ENCODE measurements at places on chromosomes 2 and 18.

DNA sequence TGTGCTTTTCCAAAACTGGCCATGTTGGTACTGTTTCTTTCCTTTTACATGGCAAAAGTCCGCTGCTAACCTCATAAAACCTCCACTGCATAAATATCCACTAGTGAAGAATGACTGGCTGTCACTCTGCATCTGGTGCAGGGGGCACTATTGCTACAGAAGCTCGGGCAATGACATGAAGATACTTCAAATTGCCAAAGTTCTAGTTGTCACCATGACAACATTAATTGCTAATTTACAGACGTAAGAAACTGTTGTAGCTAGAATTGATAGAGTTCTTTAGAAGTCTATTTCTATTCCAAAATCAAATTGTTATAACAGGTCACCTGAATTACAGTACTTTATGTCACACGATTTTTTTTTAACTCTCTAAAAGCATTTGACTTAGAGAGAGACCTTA, 845 bp downstream of the CFAP210 start:
- no peak for DNase-seq

DNA sequence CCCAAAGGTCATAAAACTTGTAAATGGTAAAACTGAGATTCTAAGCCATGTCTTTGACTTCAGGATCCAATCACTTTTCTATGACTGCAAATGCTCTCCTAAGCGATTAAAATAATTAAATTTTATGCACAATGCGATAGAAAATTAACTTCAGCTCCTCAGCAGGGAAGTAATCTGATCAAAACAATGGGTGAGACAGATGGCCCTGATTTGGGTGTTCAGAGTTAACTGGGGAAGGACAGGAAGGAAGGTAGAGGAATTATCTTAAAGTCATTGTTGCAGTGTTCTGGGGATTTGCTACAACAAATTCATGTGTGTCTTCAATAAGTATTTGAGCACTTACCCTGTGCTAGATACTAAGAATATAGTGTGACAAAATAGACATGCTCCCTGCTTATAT, 446.0 kb upstream of the MEX3C start:
- DNase-seq = no peak

DNA sequence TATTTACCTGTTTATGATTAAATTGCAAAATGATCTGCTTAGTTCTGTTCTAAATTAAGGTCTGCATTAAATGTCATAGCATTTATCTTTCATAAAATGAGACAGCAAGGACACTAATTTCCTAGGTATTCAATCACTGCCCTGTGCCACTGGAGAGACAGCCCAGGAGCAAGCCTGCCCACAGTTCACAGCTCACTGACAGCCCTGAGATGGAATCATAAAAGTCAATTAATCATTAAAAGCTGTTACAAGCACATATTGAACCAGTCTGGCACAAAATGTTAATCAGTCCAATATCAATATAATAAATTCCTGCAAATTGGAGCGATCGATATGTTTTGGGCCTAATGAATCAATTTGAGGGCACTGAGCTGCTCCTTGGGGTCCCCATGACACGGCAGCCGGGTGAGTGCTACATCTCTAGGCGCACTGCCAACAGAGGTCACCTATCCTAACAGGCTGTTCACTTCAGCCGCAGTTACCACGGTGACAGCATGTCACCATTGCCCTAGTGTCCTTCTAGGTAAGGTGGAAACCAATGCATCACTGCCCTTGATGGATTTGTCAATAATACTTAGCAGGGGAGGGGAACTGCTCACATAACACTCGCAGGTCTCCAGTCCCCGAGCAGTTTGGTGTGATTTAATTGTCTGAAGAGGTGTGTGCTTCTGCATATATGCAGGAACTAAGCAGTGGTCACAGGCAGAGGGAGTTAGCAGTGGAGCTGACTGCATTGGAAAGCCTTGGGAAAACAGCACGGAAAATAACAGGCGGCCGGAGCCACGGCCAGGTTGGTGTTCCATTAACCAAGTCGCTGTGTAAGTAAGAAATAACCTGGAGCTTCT, 47.3 kb downstream of the POU3F3 start:
- no peak for DNase-seq

DNA sequence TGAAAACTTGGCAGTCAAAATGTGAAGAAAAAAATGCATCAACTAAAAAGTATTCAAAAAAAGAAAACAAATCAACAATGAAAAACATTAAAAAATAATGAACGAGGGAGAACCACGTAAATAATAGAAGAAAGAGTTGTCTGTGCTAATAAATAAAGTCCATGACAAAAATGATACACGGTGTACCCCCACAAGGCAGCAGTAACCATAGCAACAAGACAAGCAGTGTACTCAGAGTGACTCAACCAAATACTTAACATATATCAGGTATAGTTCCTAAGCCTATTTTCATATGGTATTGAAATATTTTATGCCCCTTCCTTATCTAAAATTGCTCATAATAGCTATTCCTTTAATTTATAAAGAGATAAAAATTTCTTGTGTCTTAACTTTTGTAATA, 162.3 kb upstream of the TMEM200C start:
- no peak for DNase-seq

- no peak for DNase-seq
These were observed 124.7 kb downstream of the ZFP36L2 start for GRCh38 chr2:43101751-43102150.

DNA sequence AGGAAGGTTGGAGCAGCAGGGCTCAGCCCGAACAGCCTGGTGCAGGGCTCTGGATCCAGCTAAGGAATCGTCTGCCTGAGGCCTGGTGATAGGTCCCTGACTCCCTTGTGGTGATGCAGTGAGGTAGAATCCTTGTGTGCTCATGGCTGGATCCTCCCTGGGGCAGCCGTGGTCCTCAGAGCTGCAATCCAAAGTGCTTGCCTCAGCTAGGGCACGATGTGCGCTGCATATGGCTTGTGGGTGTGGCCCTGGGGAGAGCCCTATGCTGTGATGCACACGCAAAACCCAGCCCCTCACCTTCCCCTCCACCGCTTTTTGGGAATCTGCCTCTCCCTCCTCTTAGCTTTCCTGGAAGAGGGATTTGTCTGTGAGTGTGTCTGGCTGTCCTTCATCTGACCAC, 142.2 kb downstream of the DYSF start:
- no peak for DNase-seq

DNA sequence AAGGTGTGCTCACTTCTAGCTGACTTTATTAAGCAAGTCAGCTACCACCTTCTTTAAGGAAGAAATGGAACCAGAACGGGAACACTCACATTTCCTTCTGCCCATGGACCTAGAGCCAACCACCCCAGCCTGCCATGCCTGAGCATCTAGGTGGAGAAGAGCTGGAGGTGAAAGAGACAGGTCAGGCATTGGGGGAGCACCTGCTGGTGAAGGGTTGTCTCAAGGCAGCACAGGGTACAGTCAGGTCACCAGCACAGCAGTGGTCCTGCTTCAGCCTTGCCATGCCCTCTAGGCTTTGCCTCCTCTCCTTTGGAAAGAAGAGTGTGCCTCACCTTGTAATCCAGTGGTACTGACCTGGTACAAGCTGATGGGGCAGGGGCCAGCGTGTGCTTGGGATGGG, 107.9 kb downstream of the KCNF1 start:
- DNase-seq = no peak

GRCh38 chr2:38740851-38741731, 10.1 kb downstream of the SRSF7 start:
- DNase-seq = no peak

GRCh38 chr2:185979546-185980071, 241.0 kb downstream of the FSIP2 start:
- no peak for DNase-seq

GRCh38 chr2:10123281-10123680, 742 bp downstream of the RRM2 start:
- DNase-seq = no peak

DNA sequence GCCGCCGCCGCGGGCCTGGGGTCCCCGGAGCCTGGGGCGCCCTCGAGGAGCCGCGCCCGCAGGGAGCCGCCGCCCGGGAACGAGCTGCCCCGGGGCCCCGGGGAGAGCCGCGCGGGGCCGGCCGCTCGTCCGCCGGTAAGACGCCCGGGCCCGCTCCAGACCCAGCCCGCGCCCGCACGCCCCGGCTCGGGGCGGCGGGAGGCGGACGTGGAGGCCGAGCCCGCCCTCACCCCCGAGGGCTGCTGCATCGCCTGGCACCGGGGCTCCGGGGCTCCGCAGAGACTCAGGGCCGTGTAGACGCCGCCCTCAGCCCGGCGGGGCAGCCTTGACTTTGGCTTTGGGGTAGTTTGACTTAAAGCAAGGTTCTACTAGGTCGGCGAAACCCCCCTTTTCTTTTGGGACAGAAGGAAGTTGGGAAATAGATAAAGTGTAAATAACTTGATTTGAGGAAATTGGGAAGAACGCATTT, 335 bp downstream of the ERFE start:
- DNase-seq = no peak

GRCh38 chr2:121898483-121898882, 143.0 kb downstream of the TSN start:
- no peak for DNase-seq

GRCh38 chr18:55406451-55406991, 181.5 kb downstream of the TCF4 start:
- DNase-seq = no peak

DNA sequence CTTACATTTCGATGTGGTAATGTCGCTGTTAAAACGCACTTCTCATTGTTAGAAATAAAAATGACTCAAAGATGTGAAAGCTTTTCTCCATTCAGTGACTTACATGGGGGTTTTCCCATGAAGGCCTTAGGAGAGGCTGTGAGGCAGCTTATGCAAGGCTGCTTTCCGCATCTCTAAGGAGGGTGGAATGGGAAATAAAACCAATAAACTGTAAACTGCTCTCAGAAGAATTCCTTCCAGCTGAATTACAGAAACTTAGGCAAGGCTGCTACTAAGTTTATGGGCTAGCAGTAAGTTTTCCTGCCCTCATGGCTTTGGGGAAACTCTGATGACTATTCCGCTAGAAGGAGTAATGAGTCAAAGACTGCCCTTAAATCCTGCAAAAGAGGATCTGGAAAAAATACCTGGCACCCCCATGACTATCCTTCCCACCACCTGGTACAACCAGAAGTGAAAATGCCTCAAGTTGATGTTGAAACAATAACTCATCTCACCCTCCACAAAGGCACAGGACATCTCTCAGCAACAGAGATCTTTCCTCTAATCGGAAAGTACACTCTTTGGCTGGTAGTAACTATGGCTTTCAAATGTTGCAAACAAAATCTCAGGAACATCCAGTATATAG, 97.7 kb upstream of the SMAD7 start:
- DNase-seq = no peak

DNA sequence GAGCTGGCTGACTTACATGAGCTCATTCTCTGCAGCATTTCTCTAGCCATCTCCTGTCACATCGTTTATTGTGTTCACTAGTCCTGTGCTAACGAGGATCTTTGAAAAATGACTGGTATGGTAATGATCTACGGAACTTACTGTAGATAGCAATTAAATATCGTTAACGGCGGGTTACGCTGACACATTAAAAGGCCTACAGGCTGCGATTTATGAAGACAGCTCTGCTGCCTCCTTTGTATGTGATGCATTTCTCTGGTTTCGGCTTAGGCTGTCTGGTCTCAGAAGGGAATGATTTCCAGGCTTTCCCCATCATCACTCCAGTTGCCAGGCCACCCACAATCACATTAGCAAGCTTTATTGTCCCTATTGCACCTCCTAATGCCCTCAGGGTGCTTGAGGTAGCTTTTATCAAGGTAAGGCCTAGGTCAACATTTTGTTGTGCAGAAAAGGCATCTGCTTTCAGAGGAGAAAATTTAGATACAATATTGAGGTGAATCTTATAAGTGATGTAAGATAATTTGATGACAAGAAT, 284.4 kb downstream of the SOX11 start:
- DNase-seq = no peak

- DNase-seq = no peak
These were observed 97.1 kb downstream of the MGAT5 start for GRCh38 chr2:134351016-134351415.

DNA sequence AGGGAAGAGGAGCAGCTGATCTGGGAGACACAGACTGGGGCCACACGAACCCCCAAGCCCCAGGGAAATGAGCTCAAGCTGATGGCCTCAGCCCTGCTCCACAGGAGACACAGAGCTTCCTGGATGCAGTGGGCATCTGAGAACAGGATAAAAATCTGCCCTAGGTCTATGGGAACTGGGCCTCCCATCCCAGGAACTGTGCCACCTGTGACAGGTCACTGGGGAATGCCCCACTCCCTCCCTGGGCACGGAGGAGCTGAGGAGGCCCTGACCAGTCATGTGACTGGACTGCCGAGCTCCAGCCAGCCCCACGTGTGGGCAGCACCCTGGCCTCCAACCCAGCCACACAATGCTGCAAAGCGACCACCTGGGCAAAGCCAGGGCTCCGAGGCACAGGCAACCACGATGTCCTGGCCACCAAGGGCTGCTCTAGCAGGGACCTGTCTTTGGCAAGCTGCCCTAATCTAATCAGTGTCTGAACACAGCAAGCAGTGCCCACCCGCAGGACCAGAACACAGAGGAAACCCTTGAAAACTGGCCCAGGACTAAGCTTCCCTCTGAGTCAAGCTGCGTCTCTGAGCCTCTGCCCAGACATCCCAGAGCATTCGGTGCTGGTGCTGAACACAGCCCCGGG, 57.8 kb upstream of the ID2 start:
- DNase-seq = no peak

- DNase-seq = no peak
These were observed 786 bp downstream of the TAF1B start for GRCh38 chr2:9844036-9844483.

DNA sequence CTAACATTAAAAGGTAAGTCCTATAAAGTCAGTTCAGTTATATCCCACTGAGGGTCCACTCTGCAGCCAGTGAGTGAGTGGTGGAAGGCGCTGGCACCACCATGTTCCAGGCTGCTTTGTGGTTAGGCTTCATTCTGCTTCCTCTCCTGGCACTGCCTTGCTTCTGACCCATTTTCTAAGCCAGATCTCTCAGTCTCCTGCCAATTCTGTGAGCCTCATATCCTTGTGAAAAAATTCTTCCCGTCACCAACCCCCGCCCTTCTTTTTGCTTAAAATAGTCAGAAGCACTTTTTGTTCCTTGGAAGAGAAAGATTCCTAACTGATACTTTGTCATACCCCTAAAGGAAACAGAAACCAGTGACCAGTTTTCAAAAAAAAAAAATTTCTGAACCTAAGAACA, 139.8 kb upstream of the NCK2 start:
- no peak for DNase-seq

DNA sequence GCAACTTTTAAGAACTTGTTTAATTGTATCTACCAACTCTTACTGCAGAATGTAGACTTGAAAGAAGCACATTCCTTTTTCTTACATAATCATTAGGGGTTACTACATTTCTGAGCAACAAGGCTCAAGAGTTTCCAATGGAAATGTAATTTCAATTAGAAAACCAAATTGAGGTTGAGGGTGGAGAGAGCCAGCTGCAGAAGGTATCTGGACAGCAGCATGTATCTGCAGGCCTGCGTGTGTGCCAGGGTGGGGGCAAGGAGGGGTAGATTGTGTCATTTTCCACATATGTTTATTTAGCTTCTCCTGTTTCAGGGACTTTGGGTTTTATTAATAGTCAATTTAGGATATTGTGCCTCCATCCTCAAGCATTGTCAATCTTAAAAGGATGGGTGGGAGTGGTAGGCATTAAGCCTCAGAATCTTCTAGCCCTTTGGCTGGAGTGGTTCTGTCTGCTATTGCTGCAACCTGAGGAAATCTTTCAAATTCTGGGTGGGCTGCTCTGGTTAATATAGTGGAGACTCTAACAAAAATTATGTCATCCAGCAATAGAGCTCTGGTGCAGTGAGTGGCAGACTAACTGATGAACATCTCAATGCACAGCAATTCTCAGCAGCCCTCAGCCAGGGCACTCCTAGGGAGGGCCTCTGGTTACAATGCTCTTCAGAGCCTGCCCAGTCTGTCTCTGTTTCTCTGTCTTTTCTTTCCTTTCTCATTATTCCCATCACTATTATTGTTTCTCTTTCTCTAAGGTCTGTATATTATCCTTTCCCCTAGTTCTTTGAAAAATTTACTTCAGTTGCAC, 151.4 kb downstream of the RPIA start:
- no peak for DNase-seq

All from stimulated activated CD4-positive, alpha-beta T cell treated with anti-CD3 and anti-CD28 coated beads, TNF-alpha, amount 100 ng/mL, for 1 hour (primary cell).